ENCODE measurements at places on chromosomes 6 and 20.

- DNase-seq: no peak
Observed at GRCh38 chr20:50594591-50595432, 84.6 kb downstream of the PTPN1 start.

DNA sequence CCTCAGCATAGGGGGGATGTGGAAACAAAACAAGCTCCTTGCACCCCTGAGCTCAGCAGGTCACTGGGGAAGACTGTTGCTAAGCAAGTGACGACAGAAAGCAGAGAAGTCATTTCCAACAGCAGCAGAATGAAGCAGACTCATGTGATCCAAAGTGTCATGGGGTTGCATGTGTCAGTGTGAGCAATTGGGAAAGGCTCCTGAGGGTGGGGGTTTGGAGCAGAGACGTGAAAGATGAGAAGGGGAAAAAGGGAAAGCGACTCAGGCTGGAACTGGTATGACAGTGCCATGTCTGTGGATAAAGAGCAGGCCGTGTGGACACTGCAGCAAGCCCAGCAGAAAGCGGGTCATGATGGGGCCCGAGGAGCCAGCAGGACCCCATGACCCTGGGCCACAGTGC, 363.9 kb downstream of the PREX1 start:
- DNase-seq: no peak

GRCh38 chr20:17227669-17228623, 1.1 kb downstream of the PCSK2 start:
- peak; percentile 28 for DNase-seq

DNA sequence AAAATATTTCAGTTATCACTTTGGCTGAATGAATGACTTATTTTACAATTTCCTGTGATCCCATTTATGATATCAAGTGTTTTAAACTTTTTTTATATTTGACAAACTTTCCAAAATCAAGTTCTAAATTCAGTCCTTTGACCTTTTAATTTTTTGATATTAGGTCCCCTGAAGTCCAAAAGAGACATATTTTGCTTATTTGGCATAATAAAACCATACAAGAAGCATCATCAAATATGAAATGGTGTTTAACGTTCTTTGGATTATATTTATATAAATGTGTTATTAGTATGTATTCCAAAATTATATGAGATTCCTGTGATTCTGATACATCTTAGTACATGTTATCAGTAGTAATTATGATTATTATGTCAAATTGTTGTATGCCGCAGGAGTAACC, 38.7 kb downstream of the ZNF133 start:
- no peak for DNase-seq

DNA sequence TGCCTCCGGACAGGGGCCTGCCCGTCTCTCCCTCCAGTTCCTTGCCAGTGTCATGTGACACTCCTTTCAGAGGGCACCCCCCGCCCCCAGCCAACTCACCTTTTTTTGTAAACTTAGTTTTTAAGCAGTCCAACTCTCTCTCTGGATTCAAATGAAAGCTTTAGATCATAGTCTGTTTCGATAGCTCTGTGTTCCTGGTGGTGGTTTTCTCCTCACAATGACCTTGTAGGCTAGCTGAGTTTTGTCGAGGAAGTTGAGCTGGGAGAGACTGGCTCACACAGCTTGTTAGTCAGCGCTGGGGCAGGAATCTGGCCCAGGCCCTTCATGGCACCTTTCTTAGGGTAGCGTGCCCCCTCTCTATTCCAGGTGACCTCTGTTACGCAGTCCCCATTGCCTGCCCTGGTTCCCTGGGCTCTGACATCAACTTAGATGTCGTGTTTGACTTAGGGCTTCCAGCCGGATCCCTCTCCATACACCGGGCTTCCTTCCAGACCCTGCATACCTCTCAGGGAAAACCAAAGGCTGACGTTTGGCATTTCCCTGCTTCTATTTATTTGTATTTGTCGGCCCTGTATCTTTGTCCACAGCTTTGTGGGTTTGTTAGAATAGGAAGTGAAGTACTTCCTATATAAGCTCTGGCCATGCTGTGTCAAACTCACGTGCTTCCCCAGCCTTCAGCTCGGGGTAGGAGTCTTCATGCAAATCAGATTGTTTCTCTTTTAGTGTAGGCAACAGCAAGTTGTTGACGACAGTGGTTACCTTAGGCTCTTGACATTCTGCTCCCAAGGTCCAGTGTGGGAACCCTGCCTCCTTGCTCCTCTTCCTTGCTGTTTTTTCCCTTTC, 12.7 kb downstream of the IGF2R start:
- no peak for DNase-seq

GRCh38 chr6:45710304-45710821, 305.3 kb downstream of the CLIC5 start:
- DNase-seq: no peak

- DNase-seq: no peak
Observed at GRCh38 chr6:135475292-135475886, 22.2 kb downstream of the AHI1 start.

DNA sequence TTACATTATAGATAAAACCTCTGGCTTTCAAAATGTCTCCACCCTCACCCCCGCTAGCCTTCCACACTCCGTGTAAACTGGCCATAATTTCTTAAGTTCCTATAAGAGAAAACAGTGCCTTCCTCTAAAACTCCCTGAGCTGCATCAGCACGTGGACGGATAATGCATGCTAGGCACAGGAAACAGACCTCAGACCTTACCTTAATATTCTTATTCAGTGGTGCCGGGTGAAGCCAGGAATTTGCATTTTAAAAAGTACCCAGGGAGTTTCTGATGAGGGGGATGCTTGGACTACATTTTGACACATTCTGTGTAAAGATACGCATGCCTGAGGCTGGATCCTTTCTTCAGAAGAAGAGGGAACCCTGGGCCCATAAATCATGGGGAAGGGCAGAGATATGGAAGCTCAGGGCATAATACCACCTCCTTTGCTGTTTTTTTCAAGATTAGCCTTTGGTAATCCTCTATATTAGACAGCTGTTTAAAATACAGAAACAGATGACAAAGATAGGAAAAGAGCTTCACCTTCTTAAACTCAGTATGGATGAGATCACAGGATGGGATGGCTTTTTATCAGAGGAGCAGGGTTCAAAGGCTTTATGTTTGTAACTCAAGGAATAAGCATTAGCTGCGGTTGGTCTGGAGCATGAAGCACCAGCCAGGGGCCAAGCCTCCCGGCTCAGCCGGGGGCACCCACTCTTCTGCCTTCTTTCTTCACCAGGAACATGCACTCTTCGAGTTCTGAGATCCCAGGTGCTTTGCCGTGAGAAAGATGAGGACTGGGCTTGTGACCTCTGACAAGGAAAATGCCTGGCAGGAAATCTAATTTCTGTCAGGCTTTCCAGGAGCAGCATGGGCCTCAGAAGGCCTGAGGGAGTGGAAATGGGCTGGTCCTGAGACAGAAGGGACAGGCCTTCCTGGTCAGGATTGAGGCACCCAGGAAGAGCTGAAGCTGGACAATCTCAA, 218.1 kb upstream of the SOX4 start:
- DNase-seq: no peak

DNA sequence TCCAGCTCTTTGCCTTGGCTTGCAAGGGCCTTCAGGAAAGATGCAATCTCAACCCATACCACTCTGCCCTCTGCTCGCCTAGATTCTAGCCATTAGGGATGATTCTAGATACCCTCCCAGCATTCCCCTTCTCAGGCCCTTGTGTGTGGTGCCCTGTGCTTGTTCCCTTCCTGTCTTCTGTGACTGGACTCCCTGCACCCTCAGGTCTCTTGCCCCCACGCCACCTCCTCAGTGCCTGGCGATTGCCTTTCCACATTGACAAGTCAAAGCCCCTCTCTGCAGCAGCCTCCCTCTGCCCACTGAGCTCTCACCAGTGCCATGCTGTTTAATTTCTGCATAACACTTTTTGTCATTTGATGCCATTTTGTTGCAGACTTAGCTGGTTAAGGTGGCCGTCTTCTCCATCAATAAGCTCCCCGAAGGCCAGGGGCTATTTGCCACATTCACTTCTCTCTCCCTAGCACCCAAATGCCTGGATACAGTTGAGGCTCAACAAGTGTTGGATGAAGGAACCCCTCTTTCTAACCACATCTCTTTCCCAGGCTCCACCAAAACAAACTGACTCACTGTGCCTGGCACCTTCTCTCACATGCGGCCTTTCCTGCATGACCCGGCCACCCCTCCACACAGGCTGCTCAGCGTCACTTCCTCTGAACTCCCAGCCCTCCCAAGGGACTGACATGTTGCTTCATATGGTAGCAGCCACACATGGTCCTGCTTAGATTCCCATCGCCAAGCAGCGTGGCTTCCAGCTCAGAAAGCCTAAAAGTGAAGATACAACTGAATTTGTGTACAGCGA, 4.6 kb upstream of the TXNDC5 start:
- DNase-seq: no peak

DNA sequence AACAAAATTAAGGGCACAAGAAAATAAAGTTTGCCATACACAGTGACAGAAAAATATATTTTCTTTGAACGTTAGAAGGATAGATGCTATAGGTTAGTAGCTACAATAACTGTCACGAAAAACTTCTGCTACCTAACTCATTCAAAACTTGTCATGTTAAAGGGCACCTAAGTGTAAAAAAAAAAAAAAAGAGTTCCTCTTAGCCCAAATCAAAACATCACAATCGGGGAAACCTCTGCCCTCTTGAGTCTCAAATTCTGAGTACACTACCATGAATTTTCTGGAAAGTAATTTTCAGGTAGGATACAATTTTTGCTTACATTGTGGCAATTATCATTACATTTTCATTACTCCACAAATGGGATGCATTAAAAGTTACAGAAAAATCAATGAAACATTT, 5.7 kb downstream of the ATXN1 start:
- DNase-seq: no peak

GRCh38 chr20:54174457-54175175, 830 bp upstream of the CYP24A1 start:
- DNase-seq: no peak

GRCh38 chr6:106339334-106340029, 13.9 kb upstream of the ATG5 start:
- peak; percentile 42 for DNase-seq

GRCh38 chr6:105601541-105602236, 198.8 kb upstream of the PREP start:
- peak; percentile 91 for DNase-seq

- DNase-seq: no peak
Observed at GRCh38 chr6:74074645-74075044, 378.6 kb downstream of the CD109 start.

Measured in cerebellar cortex (tissue), 1 donor.